Activated gamma-delta T cell (primary cell): ENCODE measurements at places on chromosomes 11 and 22.
A peak's percentile ranks its signal among the peaks of the same experiment; 100 is the strongest.

- peak; percentile 53 for DNase-seq
These were observed 12.5 kb upstream of the TMPRSS6 start for GRCh38 chr22:37121887-37122591.

DNA sequence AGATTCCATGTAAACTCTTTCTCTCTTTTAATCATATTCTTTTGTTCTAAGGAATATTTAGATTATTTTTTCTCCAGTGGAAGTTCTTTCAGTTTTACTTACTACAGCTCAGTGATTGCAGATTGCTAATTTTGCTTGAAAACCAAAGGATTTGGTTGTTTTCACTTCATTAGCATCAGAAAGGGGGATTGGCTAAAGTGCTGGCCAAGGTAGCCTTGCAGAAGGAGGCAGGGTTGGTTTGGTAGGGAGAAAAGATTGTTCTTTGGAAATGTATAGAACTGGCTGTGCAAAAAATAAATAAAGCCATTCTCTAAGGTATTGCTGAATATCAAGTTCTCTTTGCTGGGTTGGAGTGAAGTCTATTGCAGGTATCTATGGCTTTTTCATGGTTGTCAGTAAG, 92.6 kb downstream of the FAT3 start:
- no peak for DNase-seq

DNA sequence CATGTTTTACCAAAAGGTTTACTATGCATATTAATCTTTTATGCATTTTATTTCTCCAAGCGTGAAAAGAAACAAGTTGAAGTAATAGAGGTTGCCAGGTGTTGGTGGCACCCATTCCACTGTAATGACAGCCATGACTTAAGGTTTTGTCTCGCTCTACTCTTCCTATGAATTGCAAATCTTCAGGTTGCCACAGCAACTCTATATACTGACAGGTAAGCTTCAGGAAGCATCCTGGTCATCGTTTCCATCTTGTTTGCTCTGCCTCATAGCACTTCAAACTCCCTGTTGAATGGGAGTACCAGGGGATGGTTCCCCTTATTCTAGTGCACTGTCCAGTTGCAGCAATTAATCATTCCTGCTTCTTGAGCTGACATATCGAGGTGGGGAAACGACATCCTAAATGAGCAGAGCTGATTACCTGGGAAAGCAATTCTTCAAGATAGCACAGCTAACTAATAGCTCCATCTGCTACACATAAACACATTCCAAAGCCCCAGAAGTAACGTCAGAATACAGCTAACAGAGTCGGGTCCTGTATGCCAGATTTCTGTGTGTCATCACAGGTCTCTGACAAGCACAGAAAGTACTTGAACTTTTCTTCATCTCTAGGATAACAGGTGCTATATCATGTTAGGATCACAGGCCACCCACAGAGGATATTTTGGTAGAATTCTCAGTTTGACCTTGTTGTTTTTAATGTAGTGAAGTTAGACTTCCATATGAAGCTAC, 80.3 kb downstream of the CADM1 start:
- DNase-seq: no peak

DNA sequence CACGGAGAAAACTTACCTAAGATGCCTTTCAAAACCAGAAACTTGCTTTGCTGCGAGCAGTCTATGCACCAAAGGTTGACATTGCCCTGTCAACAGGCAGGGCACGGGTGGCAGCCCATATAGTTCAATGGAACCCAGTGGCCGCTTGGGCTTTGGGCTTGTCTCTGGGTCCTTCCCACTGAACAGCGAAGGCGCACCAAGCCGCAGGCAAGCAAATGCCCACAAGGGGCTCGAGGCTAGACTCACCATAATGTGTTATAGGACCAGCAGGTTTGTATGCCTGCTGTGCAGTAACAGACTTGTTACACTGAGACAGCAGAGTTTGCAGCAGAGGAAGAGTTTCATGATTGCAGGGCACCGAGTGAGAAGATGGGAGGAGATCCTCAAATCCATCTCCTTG, 20.3 kb downstream of the CLDN5 start:
- DNase-seq: no peak

- DNase-seq: no peak
These were observed 10.6 kb downstream of the PITPNM1 start for GRCh38 chr11:67494371-67495233.

- DNase-seq: no peak
These were observed 18.4 kb downstream of the MYO7A start for GRCh38 chr11:77146261-77147035.

DNA sequence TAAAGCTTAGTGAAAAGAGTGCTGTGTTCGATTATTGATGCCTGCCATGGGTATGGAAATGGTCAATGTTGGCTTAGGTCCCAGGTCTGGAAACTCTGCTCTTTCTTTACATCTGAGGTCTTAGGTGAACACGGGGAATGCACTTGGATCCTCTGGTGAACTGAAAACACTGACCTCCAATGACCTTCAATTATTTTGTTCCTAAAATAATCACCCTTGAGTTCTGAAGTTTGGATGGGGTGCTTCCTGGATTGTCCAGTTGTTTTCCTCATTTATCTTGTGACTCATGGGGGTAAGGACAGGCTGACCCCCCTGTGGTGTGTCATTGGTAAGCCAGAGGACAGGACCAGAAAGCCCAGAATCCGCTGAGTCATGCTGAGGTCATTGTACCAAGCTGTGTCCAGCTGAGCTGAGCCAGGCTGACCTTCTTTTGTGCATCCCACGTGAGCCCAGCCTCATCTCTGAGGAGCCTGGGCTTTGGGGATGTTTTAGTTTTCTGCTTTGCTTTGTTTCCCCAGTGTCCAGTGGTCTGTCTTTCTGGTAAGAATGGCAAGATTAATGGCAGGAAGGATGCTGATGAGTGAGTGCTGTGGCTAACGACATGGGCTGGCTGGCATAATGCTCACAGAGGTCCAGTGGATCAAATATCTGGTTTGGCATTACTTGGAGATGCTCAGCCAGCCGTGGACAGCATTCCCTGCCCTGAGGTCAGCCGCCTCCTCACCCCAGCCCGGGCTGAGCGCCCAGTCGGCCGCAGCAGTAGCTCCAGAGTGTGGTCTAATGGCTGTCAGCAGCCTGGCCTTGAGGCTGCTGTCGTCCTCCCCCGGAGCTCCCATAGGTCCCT, 35.6 kb downstream of the AMPD3 start:
- DNase-seq: no peak

- DNase-seq: no peak
These were observed 814 bp upstream of the CDON start for GRCh38 chr11:126063507-126063852.

DNA sequence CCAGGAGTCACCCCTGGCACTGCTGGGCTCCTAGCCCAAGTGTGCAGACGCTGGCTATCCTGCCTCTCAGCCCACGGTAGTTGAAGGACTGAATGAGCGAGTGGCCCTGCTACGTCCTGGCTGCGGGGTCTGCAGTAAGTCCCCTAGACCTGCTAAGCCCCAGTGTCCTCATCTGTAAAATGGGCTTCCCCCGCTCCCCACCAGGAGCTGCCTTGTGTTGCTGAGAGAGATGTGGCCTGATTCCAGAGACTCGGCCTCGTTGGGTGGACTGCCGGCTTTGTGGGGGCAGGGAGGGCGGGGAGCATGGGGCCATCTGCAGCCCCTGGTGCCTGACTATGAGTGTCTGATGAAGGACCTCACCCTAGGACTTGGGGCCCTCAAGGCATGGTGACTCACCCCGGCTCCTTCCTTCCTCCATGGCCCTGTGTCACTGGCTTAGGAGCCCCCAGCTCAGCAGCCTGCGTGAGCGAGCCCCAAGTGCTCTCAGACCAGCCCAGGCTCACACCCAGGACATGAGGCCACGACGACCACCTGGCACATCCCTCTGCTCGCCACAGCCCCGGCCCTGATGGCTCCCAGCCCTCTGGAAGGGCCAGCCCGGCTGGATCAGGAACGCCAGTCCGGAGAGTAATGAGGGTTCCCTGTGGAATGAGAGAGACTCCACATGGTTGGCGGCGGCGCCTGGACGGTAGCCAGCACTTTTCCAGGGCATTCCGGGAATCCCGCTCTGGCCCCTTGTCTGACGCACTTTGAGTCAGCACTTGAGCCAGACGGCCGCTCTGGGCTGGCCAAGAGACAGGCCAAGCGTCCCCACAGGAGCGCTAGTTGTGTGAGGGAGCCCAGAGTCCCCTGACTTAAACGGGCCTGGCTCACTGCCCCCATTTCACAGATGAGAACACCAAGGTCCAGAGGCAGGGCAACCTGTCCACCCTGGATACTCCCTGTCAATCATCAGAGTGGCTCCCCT, 50.5 kb upstream of the SHISAL1 start:
- no peak for DNase-seq

- no peak for DNase-seq
These were observed 99.8 kb downstream of the CTTN start for GRCh38 chr11:70498171-70498571.

DNA sequence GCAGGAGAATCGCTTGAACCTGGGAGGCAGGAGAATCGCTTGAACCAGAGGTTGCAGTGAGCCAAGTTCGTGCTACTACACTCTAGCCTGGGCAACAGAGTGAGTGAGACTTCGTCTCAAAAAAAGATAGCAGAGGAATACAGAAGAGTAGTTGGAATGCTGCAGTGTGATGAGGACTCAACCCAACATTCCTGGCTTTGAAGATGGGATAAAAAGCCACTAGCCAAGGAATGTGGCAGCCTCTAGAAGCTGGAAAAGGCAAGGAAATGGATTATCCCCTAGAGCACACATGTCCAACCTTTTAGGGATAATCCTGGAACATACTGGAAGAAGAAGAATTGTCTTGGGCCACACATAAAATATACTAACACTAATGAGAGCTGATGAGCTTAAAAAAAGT, 13.9 kb downstream of the SLC25A17 start:
- DNase-seq: no peak

- no peak for DNase-seq
These were observed 830 bp downstream of the C11orf97 start for GRCh38 chr11:94513091-94513490.

- DNase-seq: no peak
These were observed 43.3 kb downstream of the WNT7B start for GRCh38 chr22:45933506-45934167.

- no peak for DNase-seq
These were observed 239.8 kb downstream of the OR4A5 start for GRCh38 chr11:54946424-54946823.

DNA sequence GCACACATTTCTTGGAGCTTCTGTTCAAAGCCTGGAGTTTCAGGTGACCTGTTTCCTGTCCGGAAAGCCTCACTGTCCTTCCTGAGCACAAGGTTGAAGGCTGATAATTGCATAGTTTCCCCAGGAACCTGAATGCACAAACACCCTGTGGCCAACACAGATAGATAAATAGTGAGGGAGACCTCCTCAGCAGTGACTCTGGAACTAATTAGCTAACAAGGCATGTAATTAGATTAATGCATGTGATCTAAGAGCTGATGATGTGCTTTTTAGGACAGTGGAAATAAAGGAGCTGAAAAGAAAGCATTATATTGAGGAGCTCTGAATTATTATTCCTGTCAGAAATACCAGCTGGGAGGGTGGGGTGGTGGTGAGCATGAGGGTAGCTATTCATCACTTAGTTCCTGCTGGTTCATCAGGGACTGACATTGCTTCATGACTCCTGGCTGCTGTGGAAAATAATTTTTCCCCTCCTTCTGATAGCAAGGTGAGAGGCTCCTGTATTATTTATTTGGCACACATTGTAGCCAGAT, 101.1 kb downstream of the NELL1 start:
- DNase-seq: no peak

- DNase-seq: no peak
These were observed 883.5 kb downstream of the OPCML start for GRCh38 chr11:132648851-132649250.

DNA sequence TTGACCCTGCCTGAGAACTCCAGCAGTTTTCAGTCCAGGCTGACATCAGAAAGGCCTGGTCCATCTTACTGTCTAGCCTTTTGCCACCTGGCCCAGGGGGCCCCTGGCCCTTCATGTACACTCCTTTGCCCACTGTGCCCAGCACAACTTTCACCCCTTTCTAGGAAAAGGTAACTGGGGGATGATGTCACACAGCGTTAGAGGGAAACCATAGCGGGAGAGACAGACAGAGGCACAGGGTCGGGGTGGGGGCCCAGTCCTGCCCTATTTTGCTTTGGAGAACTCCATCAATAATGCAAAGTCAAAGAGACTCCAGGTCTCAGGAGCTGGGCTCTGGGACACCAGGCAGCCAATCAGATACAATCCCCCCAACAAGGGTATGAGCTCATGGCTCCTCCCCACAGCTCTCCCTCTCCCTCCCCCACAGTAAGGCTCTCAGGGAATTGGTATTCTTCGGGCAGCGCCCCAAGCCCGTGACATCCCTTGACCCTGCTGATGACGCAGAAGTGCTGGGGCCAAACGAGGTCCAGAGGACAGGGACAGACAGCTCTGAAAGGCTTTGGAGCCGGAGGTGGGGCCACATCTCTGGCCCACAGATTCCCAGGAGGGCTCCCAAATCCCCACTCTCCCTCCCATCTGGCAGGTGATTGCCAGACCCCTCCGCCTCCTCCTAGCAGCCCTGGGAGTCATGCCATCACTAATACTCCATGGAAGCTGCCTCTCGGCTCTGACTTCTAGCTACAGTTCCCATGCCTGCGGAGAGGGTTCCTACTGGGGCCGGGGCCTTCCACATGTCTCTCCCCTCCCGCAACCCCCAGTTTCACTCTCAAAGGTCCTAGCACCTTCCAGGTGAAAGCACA, 5.9 kb downstream of the USP2 start:
- no peak for DNase-seq

DNA sequence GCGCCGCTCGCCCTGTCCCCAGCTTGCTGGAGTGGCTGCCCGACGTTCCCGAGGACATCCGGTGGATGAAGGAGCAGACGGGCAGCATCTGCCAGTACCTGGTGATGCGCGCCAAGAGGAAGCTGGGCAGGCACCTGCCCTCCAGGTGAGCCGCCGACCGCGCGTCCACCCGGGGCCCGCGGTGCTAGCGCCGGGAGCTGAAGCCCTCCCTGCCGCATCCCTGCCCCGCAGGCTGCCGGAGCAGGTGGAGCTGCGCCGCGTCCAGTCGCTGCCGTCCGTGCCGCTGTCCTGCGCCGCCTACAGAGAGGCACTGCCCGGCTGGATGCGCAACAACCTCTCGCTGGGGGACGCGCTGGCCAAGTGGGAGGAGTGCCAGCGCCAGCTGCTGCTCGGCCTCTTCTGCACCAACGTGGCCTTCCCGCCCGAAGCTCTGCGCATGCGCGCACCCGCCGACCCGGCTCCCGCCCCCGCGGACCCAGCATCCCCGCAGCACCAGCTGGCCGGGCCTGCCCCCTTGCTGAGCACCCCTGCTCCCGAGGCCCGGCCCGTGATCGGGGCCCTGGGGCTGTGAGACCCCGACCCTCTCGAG, 3.3 kb upstream of the CRACR2B start:
- no peak for DNase-seq

DNA sequence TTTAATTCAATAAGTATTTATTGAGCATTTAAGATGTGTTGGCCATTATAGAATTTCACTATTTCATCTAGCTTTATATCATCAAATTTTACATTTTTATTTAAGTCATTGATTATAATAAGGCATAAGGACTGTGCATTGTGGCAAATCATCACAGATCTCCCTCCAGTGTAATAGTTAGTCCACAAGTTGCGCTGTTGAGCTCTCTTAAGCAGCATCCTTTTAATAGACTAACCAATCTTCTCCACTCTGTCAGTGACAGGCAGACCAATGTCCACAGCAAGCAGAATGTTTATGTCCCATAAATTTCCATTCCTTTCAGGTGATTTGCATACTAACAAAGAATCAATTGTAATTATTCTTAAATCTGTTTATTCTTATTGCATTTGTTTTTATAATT, 595.3 kb upstream of the CCDC90B start:
- DNase-seq: no peak
